CD4-positive, alpha-beta T cell treated with Interleukin-17A for 1 hour (primary cell): ENCODE measurements at places on chromosomes 13 and 19.

GRCh38 chr19:13526552-13526951 is 20.3 kb upstream of the CACNA1A start:
- no peak for DNase-seq

DNA sequence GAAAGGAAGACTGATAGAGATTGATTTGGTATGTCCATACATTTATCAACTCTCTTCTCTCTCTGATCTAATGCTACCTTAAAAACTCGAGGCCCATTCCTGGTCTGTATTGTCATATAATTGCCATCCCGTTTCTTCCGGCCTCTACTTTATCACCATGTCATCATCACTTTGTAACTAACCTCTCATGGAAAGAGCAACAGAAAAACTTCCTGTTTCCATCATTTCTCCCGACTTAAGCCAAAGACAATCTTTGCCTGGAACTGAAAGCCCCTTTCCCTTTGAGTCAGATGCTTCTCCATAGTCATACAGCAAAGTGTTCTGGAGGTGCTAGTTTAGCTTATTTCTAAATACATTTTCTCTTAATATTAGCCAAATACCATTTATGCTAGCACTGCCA is 2.8 kb upstream of the STOML3 start:
- DNase-seq: no peak

GRCh38 chr19:566403-566802 is 6.0 kb upstream of the BSG start:
- no peak for DNase-seq

DNA sequence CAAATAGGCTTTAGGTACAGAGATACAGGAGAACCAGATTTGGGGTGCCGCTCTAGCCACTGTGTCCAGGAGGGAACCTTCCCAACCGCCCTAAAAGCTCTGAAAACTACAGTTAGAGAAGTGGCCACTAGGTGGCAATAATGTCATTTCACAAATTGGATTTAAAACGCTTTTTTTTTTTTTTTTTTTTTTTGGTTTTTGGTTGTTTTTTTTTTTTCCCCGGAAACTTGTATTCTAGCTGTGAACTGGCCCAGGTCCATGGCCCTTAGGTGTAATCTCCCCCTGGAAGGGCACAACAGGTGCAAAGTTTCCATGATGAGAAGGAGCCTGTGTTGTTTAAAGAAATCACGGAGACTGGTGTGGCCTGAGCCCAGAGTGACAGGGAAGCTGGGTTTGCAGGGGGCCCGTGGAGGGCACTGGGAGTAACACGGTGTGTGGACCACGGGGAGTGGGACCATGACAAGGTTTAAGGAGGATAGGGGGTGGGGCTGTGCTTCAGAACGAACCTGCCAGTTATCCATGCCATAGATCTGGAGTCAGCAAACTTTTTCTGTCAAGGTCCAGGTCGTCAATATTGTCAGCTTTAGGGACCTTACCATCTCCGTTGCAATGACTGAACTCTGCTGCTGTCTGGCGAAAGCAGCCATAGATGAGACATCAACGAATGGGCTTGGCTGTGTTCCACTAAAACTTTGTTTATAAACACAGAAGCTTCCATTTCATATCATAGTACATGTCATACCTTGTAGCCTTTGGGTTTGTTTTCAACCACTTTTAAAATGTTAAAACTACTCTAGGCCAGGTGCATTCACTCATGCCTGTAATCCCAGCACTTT is 10.1 kb downstream of the OR1I1 start:
- DNase-seq: peak; percentile 79

GRCh38 chr13:49444524-49445395 is 686 bp downstream of the SETDB2 start:
- peak; percentile 69 for DNase-seq

- no peak for DNase-seq
These were observed 205.8 kb downstream of the GGACT start for GRCh38 chr13:100382785-100383184.

DNA sequence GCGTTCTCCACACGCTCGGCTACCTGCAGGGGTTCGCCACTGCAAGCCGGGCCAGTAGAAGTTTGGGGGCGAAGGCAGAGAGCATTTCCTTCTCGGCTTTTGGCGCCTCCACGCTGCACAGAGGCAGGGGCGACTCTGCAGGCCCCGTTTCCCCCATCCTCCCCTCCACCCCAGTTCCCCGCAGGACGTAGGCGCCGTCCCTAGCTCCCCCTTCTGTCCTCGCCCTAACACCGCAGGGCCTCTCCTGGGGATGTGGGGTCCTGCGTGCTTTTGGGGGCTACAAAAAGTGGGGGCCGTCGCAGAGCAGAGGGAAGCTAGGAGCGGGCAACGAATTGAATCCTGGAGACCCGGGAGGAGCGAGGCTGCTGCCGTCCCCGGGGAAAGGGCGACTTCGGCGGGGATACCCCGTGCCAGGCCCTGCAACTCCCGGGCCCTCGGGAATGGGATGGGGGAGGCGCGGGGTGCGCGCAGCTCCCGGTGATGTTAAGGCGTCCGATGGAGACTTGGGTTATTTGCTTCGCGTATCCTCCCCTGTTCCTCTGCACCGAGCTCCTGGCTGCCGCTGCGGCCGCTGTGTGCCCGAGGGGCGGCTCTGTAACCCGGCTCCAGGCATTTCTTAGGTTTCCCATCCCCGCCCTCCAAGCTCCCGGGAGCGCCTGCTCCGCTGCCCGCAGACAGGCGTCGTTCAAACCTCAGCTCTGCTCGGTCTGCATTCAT is 255.9 kb upstream of the SOX21 start:
- no peak for DNase-seq

DNA sequence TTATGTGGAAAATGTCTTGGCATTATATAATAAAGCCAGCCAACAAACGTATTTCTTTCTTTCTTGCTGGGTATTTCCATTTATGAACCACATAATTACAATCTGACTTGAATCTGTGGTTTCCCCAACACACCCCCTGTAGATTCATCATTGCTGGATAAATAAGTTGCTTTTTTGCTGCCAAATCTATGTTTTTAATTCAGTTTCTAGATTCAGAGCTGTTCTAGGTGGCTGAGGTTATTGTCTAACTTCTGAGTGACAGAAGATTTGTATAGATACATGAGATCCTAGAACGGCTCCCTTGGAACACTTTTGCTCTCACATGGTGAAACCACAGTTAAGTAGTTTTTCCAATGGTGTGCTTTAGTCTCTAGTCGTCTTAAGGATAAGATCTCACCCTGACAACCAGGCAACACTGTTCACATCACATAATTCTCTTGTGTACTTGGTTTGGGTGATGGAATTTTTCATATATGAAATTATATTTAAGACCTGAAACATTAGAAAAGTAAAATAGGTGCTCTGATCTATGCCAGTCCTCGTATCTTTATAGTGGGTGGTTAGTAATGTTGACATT is 239.1 kb downstream of the KLF12 start:
- peak; percentile 13 for DNase-seq

DNA sequence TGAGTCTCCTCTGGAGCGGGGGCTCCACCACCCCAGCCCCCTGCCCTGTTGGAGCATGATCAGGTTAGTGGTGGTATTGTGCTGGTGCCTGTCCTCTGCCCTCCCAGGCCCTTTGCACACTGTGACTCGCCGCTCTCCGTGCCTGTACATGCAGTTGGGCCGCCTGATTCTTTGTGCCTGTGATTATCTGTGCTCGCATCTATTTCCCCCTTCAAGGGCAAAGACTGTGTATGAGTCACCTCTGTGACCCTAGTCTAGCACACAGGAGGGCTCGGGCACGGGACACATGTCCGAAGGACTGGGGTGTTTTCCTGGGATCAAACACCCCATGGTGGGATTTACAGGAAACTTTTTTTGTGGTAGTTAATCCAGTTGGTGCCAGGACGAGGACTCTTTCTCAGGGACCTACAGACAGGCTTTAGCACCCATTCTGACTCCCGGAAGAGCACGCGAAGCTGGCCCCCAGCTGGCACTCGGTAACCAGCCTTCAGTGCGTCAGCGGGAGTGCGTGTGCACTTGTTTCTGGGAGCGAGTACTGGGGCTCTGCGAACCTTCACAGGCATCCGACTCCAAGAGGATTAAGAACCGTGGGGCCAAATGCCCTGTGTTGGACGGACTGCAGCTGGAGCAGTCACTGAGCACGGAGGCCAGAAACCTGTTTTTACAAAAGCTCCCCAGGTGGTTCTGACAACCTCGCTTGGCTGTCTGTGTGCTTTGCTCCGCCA is 6.7 kb downstream of the PPP1R37 start:
- DNase-seq: no peak

DNA sequence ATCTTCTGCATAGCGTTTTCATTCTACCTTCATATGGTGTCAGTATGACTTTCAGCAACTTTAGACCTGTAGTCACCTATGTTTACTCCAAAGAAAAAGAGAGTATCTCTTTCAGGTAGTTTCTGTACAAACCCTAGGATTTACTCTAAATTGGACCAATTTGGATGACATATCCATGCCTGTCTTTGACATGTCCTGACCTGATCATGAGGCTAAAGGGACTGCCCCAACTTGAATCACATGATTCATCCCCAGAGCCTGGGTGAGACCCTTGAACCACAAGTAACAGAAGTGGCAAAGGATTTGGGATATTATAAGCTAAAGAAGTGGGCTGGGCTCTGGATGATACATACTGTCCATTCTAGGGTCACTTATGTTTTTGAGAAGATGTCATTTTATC is 124.5 kb upstream of the CSNK1A1L start:
- no peak for DNase-seq

GRCh38 chr19:52086481-52086880 is 9.1 kb downstream of the ZNF841 start:
- no peak for DNase-seq

- no peak for DNase-seq
These were observed 25.2 kb downstream of the SCGB2B2 start for GRCh38 chr19:34651747-34652146.

DNA sequence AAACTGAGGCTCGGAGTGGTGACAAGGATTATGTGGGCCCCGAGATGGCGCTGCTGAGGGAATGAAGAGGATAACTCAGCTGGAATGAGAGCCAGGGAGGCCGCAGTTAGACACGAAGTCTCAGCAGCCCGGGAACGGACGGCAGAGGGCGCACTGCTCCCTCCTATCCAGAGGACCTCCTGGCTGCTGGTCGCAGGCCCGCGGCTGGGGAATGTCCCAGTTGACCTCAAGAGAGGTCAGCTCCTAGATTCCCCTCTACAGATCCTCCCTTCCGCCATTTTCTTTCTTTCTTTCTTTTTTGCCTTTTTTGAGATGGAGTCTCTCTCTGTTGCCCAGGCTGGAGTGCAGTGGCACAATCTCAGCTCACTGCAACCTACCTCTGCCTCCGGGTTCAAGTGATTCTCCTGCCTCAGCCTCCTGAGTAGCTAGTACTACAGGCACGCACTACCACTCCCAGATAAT is 24.1 kb upstream of the ASPDH start:
- DNase-seq: peak; percentile 50

- DNase-seq: no peak
These were observed 62.4 kb upstream of the XPO4 start for GRCh38 chr13:20964904-20965303.

DNA sequence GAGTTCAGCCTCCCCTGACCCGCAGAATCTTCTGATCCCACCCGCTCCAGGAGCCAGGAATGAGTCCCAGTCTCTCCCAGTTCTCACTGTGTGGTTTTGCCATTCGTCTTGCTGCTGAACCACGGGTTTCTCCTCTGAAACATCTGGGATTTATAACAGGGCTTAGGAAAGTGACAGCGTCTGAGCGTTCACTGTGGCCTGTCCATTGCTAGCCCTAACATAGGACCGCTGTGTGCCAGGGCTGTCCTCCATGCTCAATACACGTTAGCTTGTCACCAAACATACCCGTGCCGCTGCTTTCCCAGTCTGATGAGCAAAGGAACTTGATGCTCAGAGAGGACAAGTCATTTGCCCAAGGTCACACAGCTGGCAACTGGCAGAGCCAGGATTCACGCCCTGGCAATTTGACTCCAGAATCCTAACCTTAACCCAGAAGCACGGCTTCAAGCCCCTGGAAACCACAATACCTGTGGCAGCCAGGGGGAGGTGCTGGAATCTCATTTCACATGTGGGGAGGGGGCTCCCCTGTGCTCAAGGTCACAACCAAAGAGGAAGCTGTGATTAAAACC is 1.1 kb upstream of the APOE start:
- DNase-seq: no peak

DNA sequence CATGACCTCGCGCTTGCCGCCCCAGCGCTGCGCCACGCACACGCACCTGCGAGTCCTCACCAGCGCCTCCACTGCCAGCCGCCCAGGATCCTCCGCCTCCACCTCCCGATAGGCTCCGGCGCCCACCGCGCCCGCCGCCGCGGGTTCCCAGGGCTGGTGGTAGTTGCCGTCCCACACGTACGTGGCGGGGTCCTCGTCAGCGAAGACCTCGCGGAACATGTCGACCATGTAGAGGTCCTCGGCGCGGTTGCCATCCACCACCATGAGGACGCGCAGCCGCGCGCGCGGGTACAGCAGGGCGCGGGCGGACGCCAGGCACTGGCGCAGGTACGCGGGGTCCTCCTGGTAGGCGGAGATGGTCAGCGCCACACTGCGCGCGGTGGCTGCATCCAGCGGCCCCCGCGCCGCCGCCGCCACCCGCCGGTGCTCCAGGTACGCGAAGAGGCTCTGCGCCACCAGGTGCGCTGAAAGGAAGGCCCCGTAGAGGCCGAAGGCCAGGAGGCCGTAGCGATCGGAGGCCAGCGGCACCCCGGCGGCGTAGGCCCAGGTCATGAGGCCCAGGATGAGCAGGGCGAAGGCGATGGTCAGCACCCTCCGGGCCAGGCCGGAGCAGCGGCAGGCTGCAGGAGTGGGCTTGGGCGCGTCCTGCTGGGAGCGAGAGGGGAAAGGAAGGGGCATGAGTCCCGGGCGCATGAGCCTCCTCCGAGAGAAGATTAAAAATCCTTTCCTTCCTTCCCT is 4.4 kb downstream of the HAS1 start:
- DNase-seq: no peak

DNA sequence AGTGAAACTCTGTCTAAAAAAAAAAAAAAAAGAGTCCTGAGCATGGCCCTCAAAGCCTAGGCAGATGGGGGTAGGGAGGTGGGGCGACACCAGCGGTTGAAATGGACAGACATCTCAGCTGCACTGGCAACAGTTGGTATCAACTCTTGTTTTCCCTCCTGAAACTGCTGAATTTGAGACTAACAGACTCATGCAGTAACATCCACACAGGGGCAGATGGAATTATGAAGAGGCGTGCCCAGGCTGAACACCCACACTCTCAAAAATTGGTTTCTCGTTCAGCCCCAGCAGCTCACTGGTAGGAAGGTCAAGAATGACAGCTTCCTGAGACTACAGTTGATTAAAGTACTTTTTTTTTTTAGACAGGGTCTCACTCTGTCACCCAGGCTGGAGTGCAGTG is 24.1 kb downstream of the PBX4 start:
- DNase-seq: no peak

DNA sequence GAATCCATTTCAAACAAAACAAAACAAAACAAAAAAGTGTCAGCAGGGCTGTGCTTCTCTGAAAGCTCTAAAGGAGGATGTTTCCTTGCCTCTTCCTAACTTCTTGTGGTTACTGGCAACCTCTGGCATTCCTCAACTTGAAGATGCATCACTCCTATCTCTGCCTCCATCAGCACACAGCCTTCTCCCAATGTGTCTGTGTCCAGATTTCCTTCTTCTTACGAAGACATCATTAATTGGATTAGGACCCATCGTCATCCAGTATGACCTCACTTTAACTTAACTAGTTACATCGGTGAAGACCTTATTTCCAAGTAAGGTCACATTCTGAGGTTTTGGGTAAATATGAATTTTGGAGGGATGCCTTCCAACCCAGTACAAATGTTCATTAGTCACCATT is 33.8 kb upstream of the GTF2F2 start:
- no peak for DNase-seq
